ENCODE measurements at places on chromosomes 1 and 21.

- DNase-seq, result no peak
These were observed 25.5 kb upstream of the IFNAR1 start for GRCh38 chr21:33299181-33299752.

- DNase-seq, result no peak
These were observed 72.5 kb downstream of the ANGPTL1 start for GRCh38 chr1:178798232-178798861.

DNA sequence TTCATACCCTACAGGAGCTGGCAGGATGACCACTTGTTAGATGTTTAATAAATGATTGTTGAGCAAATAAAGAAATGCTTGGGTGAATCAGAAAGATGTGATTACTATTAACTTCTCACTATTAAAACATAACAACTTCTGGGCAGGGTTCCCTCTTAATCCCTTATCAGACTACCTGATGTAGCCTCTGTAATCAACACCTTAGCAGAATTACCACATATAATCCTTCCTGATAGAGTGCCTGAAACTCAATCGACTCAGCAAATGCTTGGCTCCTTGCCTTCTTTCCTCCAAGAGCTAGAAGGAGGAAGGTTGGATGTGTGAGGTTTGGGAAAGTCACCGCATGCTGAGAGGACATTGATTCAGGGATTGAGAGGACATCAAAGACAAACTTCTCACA lies 34.8 kb upstream of the DSCAM start:
- DNase-seq, result no peak

GRCh38 chr1:154459080-154459479 lies 42.9 kb upstream of the TDRD10 start:
- no peak for DNase-seq

GRCh38 chr1:114455102-114455785 lies 55.8 kb downstream of the TRIM33 start:
- DNase-seq, result no peak

- DNase-seq, result peak; percentile 15
These were observed 5.6 kb upstream of the S100A7 start for GRCh38 chr1:153465811-153466636.

DNA sequence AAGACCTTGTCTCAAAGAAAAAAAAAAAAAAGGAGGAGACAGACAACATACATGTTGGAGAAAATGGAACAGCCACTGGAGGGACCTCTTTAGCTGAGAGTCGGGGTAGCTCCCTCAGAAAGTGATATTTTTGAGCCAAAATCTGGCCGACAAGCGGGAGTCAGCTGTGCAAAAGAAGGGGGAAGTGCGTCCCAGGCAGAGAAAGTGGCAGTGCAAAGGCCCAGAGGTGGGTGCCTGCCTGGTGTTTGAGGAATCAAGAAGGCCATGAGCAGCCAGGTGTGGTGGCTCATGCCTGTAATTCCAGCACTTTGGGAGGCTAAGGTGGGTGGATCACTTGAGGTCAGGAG lies 6.1 kb upstream of the CROCC start:
- no peak for DNase-seq

- peak; percentile 54 for DNase-seq
These were observed 40.0 kb downstream of the TMCO4 start for GRCh38 chr1:19759740-19760089.

DNA sequence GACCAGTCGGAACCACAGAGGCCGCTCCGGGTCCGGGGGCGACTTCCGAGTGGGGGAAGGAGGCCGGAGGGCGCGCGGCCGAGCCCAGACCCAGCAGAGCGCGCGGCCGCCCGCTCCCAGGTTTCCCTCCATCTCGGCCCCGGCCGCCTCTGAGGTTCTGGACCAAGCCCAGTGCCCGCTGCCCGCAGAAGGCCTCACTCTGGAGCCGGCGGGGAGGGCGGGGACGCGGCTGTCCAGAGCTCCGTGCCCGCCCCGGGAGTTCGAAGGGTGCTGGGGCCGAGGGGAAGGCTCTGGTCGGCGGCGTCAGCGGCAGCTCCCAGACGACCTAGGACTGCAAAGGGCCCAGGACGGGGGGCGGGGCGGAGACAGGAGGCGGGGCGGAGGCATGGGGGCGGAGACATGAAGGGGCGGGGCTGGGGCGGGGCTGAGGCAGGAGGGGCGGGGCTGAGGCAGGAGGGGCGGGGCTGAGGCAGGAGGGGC lies 48.0 kb upstream of the SLC19A1 start:
- DNase-seq, result no peak

- no peak for DNase-seq
These were observed 197.8 kb upstream of the HMCN1 start for GRCh38 chr1:185536165-185536920.

DNA sequence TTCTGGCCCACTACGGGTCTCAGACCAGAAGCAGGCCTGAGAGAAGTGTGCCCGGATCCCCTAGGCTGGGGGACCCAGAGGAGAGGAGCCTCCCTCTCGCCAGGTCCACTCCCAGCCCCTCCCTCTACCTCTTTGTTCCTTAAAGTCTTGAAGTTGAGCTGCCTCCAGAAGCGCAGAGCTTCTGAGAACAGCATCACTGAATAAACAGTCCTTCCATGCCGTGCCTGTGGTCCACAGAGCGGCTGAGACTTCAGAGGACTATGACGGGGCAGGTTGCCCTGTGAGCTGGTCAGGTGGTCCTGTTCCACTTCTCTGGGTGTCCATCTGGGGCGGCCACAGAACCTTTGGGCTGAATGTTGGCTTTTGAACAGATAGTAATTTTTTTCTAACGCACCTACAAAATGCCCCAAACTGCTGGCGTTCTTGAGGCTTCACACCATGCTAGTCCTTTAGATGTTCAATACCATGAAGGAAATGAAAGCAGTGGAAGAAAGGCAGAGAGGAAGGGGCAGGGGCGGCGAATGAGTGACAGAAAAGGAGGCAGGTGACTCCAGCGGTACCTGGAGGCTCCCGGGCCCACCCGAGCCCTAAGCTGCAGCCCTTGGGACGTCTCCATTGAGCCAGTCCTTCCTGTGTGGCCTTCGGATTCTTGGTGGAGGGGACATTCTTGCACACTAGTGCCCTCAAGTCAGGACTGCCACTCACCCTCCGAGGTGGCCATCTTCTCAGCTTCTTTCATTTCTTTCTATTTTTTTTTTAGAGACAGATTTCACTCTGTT lies 239.3 kb upstream of the VAMP3 start:
- DNase-seq, result no peak

GRCh38 chr1:165551469-165551868 lies 7.7 kb downstream of the LRRC52 start:
- DNase-seq, result no peak

- DNase-seq, result no peak
These were observed 2.0 kb downstream of the ATP13A2 start for GRCh38 chr1:17009706-17010105.

GRCh38 chr1:240646571-240647240 lies 34.8 kb upstream of the GREM2 start:
- no peak for DNase-seq

GRCh38 chr1:100107696-100108095 lies 25.0 kb downstream of the SASS6 start:
- DNase-seq, result no peak

GRCh38 chr1:96079581-96079980 lies 642.0 kb upstream of the PTBP2 start:
- no peak for DNase-seq

GRCh38 chr1:39205102-39205780 lies 746 bp downstream of the MACF1 start:
- peak; percentile 52 for DNase-seq

- no peak for DNase-seq
These were observed 3.6 kb upstream of the OTUD3 start for GRCh38 chr1:19878637-19878985.

DNA sequence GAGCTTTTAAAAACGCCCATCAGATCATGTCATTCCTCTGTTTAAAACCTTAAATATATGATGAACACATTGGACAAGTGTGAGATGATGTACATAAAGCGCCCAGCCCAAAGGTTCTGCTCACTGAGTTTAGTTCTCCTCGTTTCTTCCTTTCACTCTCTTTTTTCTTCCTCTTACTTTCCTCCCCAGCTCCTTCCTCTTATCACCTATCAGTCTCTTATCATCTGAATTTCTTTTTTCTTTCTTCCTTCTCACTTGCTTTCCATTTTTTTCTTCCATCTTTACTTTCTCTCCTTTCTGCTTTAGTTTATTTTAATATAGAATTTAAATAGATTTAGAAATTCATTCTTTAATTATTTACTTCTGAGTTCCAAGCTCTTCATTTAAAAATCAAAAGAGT lies 17.8 kb upstream of the POGZ start:
- DNase-seq, result no peak

GRCh38 chr1:223653431-223653830 lies 12.1 kb downstream of the CAPN8 start:
- DNase-seq, result no peak

- no peak for DNase-seq
These were observed 14.3 kb upstream of the MED18 start for GRCh38 chr1:28314547-28314941.

GRCh38 chr1:210250998-210251679 lies 18.5 kb downstream of the SERTAD4 start:
- DNase-seq, result peak; percentile 74

- DNase-seq, result no peak
These were observed 76.0 kb downstream of the POFUT2 start for GRCh38 chr21:45211661-45212060.

- no peak for DNase-seq
These were observed 203.4 kb upstream of the RAB4A start for GRCh38 chr1:229067546-229067945.

GRCh38 chr1:20367626-20368025 lies 77.0 kb downstream of the VWA5B1 start:
- DNase-seq, result no peak

GRCh38 chr21:28875078-28875477 lies 117.6 kb downstream of the LTN1 start:
- DNase-seq, result no peak

- no peak for DNase-seq
These were observed 132.1 kb downstream of the ASTN1 start for GRCh38 chr1:177032434-177032833.

- peak; percentile 85 for DNase-seq
These were observed 23.6 kb upstream of the KIRREL1 start for GRCh38 chr1:157969697-157970485.

DNA sequence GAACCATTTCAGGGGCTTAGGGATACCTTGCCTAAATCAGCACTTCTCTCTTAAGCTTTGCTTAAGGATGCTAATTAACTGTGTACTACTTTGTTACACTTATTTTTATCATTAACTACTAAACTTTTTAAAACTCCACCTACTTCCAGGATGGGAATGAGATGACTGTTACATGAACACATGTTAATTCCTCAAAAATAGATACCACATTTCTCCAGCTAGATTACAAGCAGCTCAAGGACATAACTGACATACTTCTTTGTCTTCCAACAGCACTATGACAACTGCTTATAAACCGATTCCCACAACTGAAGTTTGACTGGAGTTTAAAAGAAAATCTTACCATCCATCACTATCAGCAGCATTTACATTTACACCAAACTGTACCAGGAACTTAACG lies 53.7 kb downstream of the TP53BP2 start:
- DNase-seq, result no peak

- no peak for DNase-seq
These were observed 45.5 kb downstream of the GIPC2 start for GRCh38 chr1:78091215-78091813.

- DNase-seq, result no peak
These were observed 55.2 kb downstream of the TOMM20 start for GRCh38 chr1:235073331-235073967.

DNA sequence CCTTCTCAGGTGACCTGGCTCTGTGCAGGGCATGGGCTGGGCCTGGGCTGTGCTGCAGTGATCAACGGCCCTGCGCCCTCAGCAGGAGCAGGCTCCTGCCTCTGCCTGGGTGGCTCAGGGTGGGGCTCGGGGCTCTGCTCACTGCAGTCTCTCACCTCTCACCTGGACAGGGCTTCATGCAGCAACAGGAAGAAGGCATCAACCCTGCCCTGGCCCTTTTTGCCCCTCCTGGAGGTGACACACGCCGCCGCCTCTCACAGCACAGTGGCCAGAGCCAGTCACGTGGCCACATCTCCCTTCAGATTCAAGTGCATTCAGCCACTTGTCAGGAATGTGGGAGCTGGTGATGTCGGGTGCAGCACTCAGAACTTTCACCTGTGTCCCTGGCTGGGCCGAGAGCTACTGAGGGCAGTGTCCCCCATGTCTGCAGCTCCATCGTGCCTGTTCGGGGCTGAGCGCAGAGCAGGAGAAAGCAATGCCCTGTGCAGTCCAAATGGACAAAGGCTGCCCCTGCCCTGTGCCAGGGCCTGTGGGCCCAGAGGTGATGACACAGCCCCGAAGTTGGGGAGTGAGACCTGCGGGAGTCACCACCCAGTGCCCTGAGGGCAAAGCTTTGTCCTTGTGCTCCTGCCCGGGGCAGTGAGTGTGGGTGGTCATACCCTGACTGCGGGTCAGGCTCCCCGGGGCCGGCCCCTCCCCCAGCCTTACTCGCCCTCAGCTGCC lies 314.0 kb downstream of the PTPRU start:
- no peak for DNase-seq

- no peak for DNase-seq
These were observed 100.0 kb downstream of the HLCS start for GRCh38 chr21:36866419-36866818.
